D721Med (cell line): ENCODE measurements at places on chromosomes 3 and 15.

DNA sequence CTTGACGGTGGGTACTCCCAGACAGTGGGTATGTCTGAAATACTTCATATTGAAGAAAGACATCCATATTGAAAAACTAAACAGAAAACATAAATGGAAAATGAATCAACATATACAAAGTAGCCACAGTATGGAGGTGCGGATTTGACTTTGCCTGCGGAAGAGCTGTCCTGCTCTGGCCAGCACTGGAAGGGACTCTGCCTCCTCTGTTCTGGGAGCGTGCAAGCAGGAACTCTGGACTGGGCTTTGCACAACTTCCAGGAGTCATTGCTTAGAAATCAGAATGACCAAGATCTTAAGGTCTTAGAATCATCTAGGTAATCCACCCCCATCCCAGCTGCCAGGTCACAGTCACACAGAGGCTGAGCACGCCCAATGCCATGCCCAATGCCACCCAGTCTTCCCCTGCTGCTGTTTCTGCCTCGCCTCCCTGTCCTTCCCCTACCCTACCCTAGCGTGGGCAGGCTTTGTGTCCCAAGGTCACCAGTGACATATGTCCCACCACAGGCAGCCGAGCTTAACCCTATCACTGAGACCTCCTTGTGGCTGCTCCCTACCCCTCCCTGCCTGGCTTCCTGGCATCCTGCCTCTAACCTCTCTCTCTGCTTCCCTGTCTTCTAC is 36.3 kb downstream of the CDC25A start:
- DNase-seq = no peak

- no peak for DNase-seq
Measured at GRCh38 chr3:58801541-58801940, 135.0 kb upstream of the FAM3D start.

- no peak for DNase-seq
Measured at GRCh38 chr3:172771672-172772071, 21.1 kb downstream of the ECT2 start.

- DNase-seq = no peak
Measured at GRCh38 chr15:99594916-99595315, 29.1 kb downstream of the MEF2A start.

DNA sequence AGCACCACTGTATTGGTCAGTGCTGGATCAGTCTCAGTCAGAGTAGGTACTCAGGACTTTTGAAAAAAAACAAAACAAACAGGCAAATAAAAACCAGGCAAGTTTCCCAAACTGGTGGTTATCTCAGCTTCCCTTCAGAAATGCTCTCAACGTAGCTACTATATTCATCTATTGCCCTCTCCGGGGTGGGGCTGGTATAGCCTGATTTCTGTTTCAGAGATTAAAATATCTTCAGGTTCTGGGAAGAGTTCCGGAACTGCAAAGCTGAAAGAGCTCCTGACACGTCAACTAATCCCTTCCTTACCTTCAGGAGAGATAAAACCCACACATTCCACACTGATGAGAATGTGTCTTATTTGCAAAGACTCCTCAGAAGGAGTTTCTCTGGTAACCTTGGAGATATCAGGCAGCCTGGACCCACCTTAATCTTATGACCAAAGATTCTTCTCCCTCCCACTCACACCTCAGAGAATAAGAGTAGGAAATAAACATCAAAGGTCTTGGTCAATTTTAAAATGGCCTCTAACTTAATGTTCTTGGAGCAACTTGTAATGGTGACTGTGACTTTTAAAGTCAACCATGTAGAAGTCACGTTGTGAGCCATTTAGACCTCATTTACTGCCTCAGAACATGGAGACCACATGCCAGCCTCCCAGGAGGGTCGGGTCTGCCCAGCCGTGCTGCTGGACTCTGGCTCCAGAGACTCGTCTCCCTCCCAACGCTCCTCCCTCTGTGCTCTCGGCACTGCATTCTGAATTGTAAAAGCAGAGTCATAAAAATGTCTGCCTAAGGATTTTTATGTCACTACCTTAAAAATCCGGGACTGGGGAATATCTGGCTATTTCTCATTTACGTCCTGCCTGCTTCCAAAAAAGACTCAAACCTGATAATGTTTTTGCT is 53.8 kb downstream of the CDCP1 start:
- DNase-seq = no peak

- DNase-seq = no peak
Measured at GRCh38 chr3:196186651-196187573, 24.3 kb downstream of the ZDHHC19 start.

DNA sequence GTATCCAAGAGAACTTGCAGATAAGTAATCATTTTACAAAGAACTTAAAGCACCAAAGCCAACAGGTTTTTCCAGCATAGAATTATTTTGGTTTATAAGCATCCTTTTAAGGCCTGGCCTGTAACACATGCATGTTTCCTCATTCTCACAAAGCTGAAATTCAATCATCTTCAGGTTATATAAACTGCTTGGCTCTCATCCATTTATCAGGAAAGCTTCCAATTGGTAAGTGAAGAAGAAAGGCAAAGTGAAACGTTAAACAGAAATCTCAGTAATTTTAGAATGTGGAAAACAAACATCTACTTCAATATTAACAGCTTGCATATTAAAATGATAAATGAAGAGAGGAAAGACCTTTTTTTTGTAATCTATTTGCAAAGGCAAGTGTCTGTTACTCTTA is 1.6 kb downstream of the SERP1 start:
- DNase-seq = no peak

- no peak for DNase-seq
Measured at GRCh38 chr15:62565634-62566026, 400.5 kb upstream of the C2CD4B start.

DNA sequence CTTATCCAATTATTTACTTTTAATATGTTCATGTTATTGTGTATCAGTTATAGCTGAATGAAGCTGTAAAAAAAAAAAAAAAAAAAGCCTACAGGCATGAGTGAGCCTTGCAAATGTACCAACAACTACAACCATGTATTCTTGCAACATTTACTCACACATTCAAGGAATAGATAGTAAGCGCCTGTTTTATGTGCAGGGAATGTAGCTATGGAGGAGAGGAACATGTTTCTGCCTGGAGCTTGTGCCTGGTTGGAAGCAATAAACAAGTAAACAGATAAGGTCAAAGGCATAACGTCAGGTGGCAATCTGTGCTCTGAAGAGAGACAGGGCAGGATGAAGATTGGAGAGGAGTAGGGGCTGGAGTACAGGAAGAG is 111.2 kb downstream of the DNAJB8 start:
- no peak for DNase-seq

GRCh38 chr15:92949604-92950249 is 49.6 kb downstream of the CHD2 start:
- DNase-seq = no peak
